ENCODE measurements at places on chromosomes 4 and X. TPM values are rescaled to one million over a fixed set of nuclear protein-coding genes. Genes with fewer than 3 reads are reported as not detected.

Gene YIPF7
- total RNA-seq, result not detected

Gene LARP7
- total RNA-seq, result 38.1 TPM

Gene IQCM
- not detected for total RNA-seq

Gene UNC5C
- total RNA-seq, result 0.31 TPM

GRCh38 chr4:39476187-39476895 is 17.5 kb downstream of the LIAS start:
- H3K27ac ChIP-seq, result no peak overlapping the region
- no peak for DNase-seq
- no peak overlapping the region for H3K4me3 ChIP-seq
- H3K36me3 ChIP-seq, result no peaks in the 10 kb centered on the region
- H3K27me3 ChIP-seq, result no peaks in the 10 kb centered on the region

GRCh38 chrX:16722481-16722880 is 3.1 kb downstream of the SYAP1 start:
- no peak overlapping the region for H3K27ac ChIP-seq
- H3K27me3 ChIP-seq, result no peaks in the 10 kb centered on the region
- peaks cover 11% of the 10 kb centered on the region for H3K4me1 ChIP-seq
- H3K36me3 ChIP-seq, result no peaks in the 10 kb centered on the region
- DNase-seq, result no peak
- H3K4me3 ChIP-seq, result no peak overlapping the region

DNA sequence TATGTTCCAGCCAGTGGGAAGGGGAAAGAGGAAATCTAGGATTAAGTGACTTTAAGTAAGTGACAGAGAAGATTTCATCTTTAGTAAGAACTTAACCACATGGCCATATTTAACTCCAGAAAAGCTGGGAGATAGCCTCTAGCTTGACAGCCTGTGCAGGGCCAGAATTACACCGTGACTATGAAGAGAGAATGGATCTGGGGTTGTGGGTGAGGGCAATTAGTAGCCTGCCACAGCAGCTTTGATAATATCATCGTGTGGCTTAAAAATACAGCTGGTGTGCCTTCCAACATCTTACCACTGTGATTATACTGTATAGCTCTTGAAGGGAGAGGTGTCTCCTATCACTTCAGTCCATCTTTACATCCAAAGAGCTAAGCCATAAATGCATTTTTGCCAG is 57.6 kb upstream of the TBC1D9 start:
- no peak for DNase-seq
- H3K4me3 ChIP-seq, result no peak overlapping the region
- H3K36me3 ChIP-seq, result no peaks in the 10 kb centered on the region
- no peak overlapping the region for H3K27ac ChIP-seq
- H3K4me1 ChIP-seq, result no peaks in the 10 kb centered on the region

- no peaks in the 10 kb centered on the region for H3K4me1 ChIP-seq
- no peaks in the 10 kb centered on the region for H3K36me3 ChIP-seq
- no peak for DNase-seq
- H3K4me3 ChIP-seq, result no peak overlapping the region
Observed at GRCh38 chrX:95893636-95894035, 791.0 kb upstream of the DIAPH2 start.

DNA sequence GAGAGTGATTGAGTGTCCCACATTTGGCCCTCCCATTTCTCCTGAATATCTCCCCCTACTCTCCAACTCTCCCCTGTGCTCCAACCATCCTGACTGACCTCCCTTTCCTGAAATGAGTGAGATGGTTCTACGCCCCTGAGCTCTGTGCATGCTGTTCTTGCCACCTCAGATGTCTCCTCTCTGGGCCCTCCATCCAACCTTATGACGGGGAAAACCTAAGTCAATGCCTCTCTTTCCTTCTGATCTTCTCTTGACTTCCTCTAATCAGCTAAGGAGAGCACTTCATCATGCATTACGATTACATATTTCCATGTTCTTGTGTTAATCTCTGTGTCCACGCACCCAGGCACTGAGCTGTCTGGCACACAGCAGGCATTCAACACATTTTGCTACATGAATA is 1.1 kb upstream of the TNIP3 start:
- H3K27ac ChIP-seq, result no peak overlapping the region
- no peak for DNase-seq
- no peaks in the 10 kb centered on the region for H3K36me3 ChIP-seq
- H3K4me3 ChIP-seq, result no peak overlapping the region

DNA sequence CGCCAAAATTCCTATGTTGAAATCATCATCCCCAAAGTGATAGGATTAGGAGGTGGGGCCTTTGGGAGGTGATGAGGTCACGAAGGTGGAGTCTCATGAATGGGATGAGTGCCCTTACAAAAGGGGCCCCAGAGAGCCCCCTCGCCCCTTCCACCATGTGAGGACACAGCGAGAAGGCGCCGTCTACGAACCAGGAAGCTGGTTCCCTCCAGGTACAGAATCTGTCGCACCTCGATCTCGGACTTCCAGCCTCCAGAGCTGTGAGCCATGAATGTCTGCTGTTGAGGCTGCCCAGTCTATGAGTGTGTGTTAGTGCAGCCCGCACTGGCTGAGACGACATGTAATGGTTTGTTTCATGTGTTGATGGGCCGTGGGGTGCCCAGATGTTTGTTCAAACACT is 60.3 kb downstream of the PRKX start:
- H3K27ac ChIP-seq, result no peak overlapping the region
- no peaks in the 10 kb centered on the region for H3K27me3 ChIP-seq
- no peaks in the 10 kb centered on the region for H3K4me1 ChIP-seq
- no peak overlapping the region for H3K4me3 ChIP-seq
- DNase-seq, result no peak
- H3K36me3 ChIP-seq, result no peaks in the 10 kb centered on the region

DNA sequence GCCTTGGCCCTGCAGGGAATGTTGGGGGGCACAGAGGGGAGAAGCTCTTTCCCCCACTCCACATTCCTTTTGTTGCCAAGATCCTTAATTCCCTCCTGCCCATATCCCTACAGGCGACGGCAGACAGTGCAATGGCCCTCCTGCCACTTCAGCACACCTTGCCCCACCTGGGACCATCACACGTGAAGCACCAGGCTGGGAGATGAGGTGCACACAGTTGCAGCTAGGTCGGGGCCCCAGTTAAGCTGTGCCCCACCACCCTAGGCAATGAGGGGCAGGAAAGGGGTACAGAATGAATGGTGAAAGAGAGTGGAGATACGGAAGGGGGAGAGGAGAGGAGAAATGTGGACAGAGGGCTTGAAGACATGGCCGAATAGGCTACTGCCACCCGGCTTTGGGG is 26.2 kb downstream of the NALF2 start:
- no peaks in the 10 kb centered on the region for H3K36me3 ChIP-seq
- no peak overlapping the region for H3K27ac ChIP-seq
- DNase-seq, result no peak
- H3K4me1 ChIP-seq, result no peaks in the 10 kb centered on the region

DNA sequence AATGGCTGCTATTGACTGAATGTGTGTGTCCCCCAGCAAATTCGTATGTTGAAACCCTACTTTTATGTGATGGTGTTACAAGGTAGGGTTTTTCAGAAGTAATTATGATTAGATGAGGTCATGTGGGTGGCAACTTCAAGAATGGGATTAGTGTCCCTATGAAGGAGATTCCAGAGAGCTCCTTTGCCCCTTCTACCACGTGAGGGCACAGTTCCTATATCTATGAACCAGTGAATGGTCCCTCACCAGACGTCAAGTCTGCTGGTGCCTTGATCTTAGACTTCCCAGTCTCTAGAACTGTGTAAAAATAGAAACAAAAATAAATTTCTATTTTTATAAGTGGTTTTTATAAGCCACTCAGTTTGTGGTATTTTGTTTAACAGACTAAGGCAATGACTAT is 1137.6 kb upstream of the IGFBP7 start:
- H3K4me1 ChIP-seq, result no peaks in the 10 kb centered on the region
- DNase-seq, result no peak
- no peak overlapping the region for H3K4me3 ChIP-seq
- no peaks in the 10 kb centered on the region for H3K36me3 ChIP-seq

GRCh38 chr4:119615068-119615719 is 13.4 kb downstream of the PDE5A start:
- H3K4me1 ChIP-seq, result no peaks in the 10 kb centered on the region
- peak overlapping the region; percentile 28 for H3K27ac ChIP-seq
- H3K27me3 ChIP-seq, result no peaks in the 10 kb centered on the region
- H3K4me3 ChIP-seq, result no peak overlapping the region

GRCh38 chr4:21986307-21986706 is 37.7 kb upstream of the KCNIP4 start:
- no peak overlapping the region for H3K4me3 ChIP-seq
- no peak overlapping the region for H3K27ac ChIP-seq
- H3K27me3 ChIP-seq, result no peaks in the 10 kb centered on the region
- no peak for DNase-seq

GRCh38 chr4:162838671-162839070 is 328.0 kb downstream of the NAF1 start:
- H3K27me3 ChIP-seq, result no peaks in the 10 kb centered on the region
- H3K4me3 ChIP-seq, result no peak overlapping the region
- H3K36me3 ChIP-seq, result no peaks in the 10 kb centered on the region
- no peak overlapping the region for H3K27ac ChIP-seq
- no peak for DNase-seq
- no peaks in the 10 kb centered on the region for H3K4me1 ChIP-seq

DNA sequence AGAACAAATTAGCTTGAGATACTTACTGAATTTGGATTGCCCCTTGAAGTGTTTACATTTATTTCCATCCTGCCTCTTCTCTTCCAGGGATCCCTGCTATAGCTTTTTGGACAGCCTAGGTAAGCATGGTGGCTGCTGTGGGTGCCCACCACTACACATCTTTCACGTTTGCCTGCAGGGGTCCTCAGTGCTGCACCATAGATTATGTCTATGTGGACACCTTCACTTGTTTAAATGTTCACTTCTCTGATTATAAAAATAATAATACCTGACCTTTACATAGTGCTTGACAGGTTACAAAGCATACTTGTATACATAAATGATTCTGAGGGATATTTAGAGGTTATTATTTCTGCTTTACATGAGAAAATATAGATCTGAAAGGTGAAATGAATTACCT is 67.9 kb upstream of the SLC4A4 start:
- H3K27me3 ChIP-seq, result no peaks in the 10 kb centered on the region
- no peak overlapping the region for H3K27ac ChIP-seq
